ENCODE measurements at places on chromosomes 12 and 14.

- DNase-seq, result no peak
Observed at GRCh38 chr12:26134540-26134939, 9.7 kb upstream of the BHLHE41 start.

DNA sequence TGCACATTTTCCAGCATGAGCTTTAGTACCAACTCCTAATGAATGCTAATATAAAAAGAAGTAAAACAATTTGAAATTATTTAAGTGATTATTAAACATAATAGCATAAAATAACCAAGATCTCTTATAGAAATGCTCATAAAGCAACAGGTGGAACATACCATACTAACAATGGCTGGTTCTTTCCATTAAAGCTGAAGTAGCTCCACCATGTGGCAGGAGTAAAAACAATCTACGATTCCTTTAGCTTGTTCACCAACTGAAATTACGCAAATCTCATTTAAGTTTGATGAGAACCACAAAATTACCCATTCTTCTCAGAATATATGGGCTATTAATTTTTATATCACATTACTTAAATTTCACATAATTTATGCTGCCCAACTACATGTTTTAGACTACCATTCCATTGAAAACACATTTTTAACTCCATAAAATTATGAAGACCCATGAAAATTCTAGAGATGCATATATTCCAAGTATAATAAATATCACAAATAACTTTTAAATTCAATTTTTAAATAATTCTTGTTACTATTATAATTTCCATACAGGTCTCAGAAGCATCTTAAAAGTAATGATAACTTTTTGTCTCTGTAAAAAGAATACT is 213.6 kb downstream of the DAD1 start:
- DNase-seq, result no peak

GRCh38 chr14:63454863-63455622 is 88.1 kb downstream of the PPP2R5E start:
- DNase-seq, result no peak

DNA sequence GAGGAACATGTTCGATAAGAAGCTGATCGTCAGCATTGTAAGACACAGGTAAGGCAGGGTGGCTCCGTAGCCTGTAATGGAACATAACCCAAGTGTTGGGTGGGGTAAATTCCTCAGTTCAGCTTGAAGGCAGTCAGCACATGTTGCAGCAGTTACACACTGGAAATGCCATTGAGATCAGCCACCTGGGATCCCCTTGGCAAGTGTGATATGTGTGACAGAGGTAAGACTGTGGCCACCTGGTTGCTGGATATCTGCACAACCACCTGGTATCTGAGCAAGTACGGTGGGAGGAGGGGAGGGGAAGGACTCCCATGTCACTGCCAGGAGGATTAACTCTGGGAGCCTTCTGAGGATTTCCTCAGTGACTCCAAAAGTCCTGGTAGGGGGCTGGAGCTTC is 158.0 kb upstream of the CAND1 start:
- no peak for DNase-seq

GRCh38 chr12:52356031-52356761 is 11.1 kb downstream of the KRT85 start:
- DNase-seq, result no peak

GRCh38 chr12:84508851-84509260 is 403.7 kb downstream of the SLC6A15 start:
- no peak for DNase-seq

DNA sequence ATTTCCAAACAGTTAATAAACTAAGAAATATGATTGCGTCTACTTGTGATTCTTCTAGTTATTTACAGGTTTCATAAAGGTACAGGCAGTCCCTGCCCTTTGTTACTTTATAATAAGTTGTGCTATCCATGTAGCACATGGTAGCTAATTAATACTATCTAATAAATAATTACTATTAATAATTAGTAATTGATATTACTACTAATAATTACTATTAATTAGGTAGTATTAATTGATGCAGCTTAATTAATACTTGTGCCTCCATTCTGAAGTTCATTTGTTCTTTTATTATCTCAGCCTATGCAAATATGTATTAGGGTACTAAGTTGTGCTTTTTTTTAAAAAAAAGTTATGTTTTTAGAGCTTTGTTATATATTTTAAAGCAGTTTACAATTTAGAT is 92.3 kb upstream of the TRHDE start:
- DNase-seq, result no peak

DNA sequence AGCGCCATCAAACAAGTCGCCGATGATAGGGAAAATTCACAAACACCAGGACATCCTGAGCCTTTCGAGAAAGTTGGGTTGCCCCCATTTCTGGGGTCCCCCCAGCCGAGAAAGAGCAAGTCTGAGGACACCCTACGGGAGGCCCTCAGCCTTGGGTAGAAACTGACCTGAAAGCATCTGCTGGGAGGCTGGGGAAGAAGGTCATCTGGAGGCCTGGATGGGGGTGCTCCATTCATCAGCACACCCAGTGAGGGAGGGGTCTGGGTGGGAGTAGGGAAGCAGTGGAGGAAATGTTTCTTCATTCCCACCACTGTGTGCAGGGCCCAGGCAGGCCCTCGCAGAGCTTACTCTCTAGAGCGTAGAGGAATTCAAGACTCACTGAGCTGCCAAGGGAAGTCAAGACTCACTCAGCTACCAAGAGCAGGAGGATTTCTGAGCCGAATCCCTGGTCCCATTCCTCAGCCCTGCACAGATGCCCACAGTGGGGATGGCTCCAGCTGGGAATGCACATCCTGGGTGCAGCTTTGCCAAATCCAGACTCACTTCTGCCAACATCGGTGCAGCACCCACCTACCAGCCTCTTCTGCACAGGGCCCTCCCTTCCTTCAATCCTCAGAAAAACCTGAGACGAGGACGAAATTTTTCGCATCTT is 38.1 kb downstream of the DIO3 start:
- no peak for DNase-seq

DNA sequence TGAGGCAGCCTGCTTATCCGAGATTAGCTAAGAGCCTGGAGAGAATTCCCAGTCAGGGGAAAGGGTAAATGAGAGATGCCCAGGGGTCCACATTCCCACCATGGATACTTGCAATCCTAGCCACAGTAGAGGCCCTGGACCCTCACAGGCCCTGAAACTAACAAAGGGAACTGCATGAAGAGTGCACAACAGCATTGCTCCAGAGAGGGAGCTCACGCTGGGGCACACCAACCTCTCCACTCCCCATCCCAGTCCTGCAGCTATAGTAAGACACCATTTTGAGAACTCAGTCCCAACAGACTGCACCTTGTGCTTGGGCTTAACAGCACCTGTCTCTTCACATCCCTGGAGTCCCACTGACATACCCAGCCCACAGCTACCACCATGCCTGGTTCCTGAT is 30.5 kb downstream of the CEP83 start:
- DNase-seq, result no peak

DNA sequence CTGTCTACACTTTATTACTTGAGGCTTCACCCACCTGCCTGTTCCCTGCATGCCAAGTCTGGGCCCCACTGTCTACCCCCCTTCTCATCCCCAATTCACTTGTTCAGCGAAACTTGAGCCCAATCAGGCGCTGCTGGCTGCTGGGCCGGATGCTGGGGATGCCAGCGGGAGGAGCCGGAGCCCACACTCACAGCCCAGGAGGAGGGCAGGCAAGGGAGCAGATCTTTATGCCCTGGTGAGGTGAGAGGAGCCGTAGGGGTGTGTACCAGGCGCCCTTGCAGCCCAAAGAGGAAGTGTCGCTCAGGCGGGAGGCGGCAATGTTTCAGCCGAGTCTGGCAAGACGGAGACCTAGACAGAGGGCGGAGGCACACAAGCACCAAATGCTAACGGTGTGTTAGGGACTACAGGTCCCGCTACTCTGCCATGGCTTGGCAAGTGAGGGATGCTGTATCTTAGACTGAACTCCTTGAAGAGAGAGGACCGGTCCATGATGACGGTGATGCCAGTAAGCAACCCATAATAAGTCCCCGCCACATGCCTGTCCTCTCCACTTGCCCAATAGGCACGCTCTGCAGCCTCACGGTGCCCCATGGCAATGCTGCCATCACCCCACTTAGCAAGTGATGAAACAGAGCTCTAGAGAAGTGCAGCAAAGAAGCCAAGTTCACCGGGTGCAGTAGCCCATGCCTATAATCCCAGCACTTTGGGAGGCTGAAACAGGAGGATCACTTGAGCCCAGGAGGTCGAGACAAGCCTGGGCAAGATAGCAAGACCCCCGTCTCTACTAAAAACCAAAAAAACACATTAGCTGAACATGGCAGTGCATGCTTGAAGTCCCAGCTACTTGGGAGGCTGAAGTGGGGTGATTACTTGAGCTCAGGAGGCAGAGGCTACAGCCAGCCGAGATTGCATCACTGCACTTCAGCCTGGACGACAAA is 41.6 kb downstream of the LRRC74A start:
- no peak for DNase-seq

GRCh38 chr14:101797856-101798255 is 36.3 kb downstream of the PPP2R5C start:
- no peak for DNase-seq

- DNase-seq, result no peak
Observed at GRCh38 chr12:30959110-30959710, 32.7 kb downstream of the TSPAN11 start.

DNA sequence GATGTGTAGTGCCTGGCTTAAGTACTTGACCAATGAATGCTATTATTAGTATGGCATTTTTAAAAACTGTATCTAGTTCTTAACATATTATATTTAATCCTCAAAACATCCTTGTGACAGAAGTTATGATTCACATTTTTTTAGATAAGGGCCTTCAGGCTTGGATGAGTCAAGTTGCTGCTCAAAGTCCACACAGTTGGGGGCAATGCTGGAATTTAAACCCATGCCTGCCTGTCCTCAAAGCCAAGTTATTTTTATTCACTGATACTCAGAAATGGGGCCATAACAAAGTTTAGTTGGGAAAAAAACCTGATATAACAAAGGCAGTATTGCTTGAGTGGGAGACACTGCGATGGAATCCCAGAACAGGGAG is 50.6 kb downstream of the RFX4 start:
- DNase-seq, result no peak

DNA sequence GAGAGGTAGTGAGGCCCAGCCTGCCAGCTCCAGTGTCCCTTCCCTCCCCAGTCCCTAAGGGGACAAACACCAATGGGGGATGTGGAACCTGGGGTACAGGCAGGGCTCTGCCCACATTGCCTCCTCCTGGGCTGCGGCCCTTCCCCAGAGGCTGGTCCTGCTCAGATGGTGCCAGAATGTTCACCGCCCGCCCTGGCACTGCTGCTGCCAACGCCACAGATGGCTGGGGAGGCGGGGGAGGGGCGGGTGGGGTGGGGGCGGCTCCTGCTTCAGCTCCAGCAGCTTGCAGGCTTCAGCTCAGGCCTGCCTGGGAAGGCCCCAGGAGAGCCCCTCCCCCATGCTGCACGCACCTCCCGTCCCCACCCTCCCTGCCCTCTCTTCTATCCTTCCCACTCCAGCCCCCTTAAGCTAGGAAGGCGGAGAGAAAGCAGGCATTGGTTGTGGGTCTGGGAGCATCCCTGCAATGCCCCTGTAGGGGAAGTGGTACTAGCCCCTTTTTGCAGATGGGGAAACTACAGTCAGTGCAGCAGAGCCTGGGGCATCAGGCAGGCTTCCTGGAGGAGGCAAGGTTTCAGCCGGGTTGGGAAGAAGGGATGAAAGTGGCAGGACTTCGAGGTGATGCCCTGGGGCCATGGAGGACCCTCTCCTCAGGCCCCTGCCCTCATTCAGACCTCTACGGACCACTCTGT is 2.0 kb upstream of the BEGAIN start:
- DNase-seq, result no peak

GRCh38 chr12:125120566-125120965 is 55.3 kb downstream of the AACS start:
- DNase-seq, result no peak

- no peak for DNase-seq
Observed at GRCh38 chr14:85221832-85222231, 308.1 kb upstream of the FLRT2 start.

DNA sequence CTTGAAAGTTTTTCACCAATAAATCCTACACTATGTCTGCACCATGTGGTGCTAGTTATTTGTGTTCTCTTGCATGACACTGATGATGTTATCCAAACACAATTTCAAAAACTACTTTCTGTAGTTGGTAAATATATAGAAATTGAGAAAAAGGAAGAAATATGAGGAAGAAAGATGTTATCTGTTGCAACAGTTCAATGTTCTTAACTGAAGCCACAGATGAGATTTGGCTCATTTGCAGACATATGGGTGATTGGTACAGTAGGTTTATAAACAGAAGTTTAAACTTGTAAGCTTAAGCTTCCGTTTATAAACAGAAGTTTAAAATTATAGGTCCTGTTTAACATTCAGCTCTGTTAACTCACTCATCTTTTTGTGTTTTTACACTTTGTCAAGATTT is at the start of gene CLEC12A:
CLEC12A (plus strand) TSS at position 229 of the 400 bp plus-strand sequence. CDS start 188 bp downstream, outside the sequence.
- DNase-seq, result no peak

GRCh38 chr14:64688811-64689281 is 15.4 kb upstream of the PLEKHG3 start:
- DNase-seq, result no peak

- no peak for DNase-seq
Observed at GRCh38 chr12:26867080-26867479, 34.1 kb upstream of the ITPR2 start.

DNA sequence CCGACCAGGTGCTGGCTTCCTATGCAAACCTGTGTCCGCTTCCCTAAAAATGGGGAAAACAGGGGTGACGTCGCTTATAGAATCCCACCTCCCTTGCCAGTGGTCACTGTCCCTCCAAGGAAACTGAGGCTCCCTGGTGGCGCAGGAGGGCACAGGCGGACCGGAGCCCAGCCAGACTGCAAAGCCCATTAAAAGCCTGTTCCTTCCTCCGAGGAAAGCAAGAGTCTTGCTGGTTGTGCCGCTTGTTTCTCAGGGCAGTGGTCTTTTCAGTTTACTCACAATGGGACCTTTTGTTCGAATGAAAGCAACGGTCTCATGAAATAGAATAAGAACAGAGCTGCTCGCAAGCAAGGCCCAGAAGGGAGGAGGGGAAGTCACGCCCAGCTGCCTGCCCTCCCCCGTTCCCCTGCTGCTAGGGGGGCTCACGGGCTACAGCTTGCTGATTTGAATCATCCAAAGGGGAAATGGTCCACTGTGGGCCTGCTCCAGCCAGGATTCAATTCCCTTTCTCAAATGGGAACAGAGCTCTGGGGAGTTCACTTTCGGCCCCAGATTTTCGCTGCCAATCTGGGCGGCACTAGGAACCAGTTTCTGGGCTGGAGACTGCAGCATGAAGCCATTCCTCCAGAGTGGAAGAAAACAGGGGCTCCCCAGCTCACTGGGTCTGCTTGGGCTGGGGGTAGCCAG is 4.6 kb upstream of the SELPLG start:
- no peak for DNase-seq

DNA sequence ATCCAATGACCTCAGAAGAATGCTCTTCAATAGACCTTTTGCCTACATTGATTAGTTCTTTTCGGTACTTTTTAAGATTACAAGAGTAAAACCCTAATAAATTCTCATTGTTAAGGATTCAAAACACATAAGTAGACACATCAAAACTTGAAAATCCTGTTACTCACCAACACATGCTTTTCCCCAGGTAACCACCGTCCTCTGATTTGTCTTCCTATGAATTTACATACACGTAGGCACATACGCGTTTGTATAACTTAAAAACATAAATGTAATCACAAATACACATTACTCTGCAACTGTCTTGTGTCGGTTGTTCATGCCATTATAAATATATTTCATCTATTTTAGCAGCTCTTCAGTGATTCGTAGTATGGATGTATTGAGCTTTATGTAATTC is 910 bp upstream of the WASHC4 start:
- DNase-seq, result no peak

Data from CD8-positive, alpha-beta memory T cell (primary cell).